ENCODE measurements at places on chromosomes 12 and 14.

GRCh38 chr14:104143521-104144452 lies 5.4 kb downstream of the KIF26A start:
- DNase-seq, result no peak

DNA sequence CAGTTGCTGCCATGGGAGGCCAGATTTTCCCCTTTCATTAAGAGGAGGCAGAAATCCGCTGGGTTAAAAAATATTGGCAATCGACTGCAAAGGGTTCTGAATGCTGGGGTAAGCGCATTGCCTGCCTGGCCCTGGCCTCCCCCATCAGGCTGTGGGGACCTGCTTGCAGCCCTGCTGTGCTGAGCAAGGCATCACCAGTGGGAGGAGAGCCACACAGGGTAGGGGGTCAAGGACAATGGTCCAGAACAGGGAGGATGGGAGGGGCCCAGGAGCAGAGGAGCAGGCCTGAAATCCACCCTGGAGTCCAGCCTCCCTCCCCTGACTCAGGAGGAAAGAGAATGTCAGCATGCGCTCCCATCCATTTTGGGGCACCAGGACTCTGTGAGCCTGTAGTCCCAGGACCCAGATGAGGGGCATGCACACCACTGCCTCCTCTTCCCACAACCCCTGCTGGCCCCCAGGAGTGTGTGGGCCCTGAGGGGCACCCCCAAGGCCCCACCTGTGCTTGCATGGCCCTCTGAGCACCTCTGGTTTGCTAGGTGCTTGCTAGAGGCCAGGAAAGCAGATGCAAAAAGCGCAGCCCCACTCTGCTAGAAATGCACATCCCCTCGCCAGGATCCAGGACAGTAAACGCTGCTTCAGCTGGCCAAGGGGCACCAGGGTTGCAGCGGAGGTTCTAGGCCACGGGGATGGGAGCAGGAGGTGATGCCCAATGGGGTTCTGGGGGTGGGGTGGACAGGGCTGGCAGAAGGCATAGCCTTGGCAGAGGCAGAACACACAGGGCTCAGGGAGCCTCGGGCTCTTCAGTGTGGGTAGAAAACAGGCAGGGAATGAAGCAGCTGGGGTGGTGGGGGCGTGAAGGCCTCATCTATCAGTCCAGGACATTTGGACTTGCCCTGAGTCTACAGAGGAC lies 14.6 kb downstream of the TESC start:
- DNase-seq, result no peak

DNA sequence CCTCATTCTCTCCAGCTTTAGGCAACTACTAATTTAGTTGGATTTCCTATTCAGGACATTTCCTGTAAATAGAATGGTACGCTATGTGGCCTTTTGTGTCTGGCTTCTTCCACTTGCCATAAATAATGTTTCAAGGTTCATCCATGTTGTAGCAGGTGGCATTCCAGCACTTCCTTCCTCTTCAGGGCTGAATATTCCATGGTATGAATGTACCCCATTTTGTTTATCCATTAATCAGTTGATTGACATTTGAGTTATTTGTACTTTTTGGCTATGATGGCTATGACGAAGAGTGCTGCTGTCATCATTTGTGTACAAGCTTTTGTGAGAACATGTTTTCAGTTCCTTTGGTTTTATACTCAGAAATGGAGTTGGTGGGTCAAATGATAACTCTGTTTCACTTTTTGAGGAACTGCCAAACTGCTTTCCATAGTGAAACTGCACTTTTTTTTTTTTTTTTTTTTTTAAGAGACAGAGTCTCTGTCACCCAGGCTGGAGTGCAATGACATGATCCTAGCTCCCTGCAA lies 6.5 kb upstream of the CDK2AP1 start:
- DNase-seq, result no peak

GRCh38 chr12:98579347-98579746 lies 14.1 kb upstream of the SLC25A3 start:
- no peak for DNase-seq

DNA sequence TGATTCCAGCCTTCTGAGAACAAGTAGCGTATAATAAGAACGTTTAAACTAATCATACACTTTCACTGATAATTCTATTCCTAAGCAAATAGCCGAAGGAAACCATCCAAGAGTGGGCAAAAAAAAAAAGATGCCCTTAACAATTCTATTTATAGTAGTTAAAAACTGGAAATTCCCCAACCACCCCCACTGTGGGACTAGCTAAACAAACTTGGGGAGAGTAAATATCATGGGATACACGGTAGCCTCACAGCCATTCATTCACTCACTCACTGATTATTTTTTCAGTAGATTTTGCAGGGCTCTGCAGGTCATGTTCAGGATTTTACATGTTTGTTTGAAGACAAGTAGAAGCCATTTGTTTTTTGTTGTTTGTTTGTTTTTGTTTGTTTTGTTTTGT lies 197.0 kb downstream of the ETV6 start:
- no peak for DNase-seq

DNA sequence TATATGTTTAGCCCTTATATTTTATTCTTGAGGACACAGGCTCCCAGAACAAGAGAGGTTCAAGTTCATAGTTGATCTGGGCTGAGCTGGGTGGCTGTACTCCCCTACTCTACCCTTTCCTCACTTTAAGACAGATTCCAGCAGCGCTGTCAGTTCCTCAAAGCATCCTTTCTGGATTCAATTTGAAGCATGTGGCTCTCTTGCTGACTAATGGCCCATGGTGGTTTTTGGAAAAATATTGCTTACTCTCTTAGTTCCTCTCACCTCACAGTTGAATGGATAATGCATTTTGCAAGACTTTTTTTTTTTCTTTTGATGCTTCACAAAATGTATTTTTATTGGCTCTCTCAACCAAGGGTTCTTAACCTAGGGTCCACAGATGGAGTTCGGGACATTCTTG lies 4.1 kb downstream of the PELI2 start:
- no peak for DNase-seq

DNA sequence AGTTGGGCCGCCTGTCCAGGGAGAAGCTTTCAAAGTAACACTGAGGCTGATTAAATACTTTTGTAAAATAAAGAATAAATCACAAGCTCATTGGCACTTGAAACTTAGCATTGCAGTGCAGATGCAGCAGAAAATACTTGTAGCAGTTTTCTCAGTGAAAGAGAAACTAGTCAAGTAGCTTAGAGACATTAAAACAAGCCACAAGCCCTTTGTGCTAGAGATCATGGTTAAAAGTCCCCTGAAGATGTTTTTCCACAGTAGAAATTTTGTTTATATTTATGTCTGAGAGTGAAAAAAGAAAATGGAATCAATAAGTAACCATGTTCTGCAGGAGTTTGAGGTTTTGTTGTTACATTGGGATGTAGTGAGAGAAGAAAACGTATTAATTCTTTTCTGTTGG lies 5.9 kb downstream of the PSEN1 start:
- DNase-seq, result no peak

- DNase-seq, result peak; percentile 46
Measured at GRCh38 chr14:64294672-64295413, 672 bp upstream of the ESR2 start.

- DNase-seq, result no peak
Measured at GRCh38 chr14:99158646-99159165, 113.3 kb downstream of the BCL11B start.

DNA sequence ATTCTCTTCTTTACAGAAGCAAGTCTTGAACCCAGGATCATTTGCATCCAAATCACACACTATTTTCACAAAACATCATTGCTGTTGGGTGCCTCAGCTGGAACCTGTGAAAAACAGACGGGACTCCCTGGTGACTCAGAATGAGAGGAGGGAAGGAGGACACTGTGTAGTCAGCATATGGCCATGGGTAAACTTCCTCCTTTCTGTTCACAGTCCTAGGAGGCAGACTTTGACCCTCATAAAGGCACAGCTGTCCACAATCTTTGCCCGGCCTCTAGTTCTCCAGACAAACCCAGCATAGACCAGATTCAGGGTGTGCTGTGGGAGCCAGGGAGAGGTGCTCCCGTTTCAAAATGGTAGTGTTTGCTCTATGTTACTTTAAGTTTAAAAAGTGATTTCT lies 62.0 kb downstream of the DYRK2 start:
- DNase-seq, result no peak

DNA sequence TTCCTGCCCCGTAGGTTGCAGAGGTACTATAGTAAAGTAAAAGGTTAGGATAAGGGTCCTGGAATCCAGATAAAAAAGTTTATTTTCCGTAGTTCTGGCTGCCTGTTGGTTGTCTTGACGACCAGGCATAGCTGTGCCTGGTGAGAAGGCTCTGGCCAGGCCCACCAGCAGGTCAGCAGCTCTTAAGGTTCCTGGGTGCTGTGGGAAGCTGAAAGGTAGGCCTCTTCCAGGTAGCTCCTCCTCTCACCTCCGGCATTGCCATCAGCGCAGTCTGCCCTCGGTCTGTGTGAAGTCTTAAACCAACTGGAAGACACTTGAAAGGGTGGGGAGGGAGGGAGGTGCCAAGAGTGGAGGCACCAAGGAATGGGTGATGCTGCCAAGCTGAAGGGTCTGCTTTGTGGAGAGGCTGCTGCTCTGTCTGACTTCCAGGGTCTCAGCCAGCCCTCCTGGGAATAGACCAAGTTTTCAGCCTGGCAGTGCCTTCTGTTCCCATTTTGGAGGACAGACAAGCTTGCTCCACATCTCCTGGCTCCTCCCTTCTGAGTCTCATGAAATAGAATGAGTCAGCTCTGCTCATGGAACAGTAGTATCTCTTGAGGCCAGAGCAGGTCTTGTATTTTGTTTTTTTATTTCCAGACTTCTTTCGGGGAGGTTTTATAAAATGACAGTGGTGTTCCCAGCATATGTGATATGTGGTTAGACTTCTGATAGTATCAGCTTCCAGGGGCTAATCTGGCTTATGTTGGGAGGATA lies 5.2 kb upstream of the ACADS start:
- no peak for DNase-seq

DNA sequence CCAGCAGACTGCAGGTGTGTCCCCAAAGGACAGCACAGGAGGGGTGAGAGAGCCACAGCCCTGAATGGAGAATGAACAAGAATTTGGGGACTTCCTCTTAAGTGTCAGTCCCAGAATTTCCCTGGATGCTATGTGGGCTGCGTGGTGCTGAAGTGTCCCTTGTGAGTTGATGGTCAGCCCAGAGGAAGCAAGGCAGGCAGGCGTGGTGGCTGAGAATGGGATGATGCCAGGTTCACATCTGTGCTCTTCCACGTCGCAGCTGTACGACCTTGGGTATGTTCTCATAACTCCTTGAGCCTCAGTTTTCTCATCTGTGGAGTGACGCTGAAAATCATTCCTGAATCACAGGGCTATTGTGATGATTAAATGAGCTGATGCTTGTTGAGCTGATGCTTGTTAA lies 62.1 kb upstream of the GPATCH2L start:
- no peak for DNase-seq

GRCh38 chr14:104929268-104930230 lies 4.9 kb downstream of the PLD4 start:
- no peak for DNase-seq

GRCh38 chr12:6894321-6894720 lies 10.3 kb upstream of the LRRC23 start:
- DNase-seq, result no peak

DNA sequence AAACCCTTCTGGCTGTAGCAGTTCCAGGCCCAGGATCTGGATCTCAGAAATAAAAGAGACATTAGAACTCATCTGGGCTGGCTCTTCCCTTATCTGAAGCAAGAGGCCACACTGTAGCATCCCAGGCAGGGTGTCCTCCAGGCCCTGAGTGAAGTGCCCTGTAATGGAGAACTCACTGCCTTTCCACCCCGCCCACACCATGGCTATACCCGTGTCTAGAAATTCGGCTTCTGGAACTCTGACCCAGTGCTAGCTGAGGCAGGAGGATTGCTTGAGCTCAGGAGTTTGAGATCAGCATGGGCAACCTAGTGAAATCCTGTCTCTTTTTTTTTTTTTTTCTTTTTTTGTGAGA lies 23.5 kb upstream of the PLEKHG3 start:
- no peak for DNase-seq

DNA sequence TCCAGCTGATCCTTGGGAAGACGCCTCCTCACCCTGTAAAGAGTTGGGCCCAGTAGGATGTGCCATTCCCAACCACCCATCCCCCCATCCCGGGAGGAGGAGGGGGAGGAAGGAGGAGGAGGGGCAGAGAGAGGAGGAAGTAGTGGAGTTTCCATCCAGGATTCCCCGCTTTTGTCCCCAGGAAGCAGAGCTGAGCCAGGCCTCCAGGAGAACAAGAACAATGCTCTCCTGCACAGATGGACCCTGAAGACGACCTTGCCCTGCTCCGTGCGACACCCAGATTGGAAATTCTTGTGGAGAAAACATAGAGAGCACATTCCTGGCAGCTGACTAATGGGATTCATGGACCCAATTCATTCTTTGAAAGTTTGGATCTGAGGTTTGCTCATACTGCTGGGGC lies 132.3 kb upstream of the CRY1 start:
- no peak for DNase-seq

DNA sequence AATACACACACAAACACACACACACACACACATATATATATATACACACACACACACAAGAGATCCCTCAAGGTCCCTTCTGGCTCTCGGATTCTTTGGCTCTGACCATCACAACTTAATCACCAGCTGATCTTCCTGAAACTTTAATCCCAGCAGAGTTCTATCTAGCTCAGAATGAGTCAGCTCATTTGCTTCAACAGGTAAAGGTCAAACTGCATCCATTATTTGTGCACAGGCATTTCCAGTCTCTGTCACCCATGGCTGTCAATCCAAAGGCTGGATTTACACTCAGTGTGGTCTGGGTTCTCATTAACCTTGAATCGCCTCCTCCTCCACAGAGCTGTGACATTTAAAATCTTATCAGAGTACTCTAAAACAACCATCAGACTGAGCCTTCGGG lies 113.3 kb upstream of the TMPO start:
- no peak for DNase-seq

DNA sequence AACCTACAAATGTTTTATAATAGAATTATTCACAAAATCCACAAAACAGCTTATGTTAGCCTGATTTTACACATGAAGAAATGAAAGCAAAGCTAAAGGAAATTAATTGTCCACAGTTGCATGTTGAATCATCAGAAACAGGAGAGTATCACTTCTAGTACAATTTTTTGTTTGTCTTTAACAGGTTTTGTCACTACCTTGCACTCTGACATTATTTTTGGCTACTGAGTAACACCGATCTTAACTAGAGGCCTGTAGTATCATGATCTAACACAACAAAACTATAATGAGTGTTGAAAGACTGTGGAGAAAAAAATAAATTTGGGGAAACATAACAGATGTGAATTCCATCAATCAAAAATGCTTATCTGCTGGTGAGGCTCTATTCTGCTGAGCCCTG lies 60.1 kb downstream of the TAOK3 start:
- DNase-seq, result no peak

DNA sequence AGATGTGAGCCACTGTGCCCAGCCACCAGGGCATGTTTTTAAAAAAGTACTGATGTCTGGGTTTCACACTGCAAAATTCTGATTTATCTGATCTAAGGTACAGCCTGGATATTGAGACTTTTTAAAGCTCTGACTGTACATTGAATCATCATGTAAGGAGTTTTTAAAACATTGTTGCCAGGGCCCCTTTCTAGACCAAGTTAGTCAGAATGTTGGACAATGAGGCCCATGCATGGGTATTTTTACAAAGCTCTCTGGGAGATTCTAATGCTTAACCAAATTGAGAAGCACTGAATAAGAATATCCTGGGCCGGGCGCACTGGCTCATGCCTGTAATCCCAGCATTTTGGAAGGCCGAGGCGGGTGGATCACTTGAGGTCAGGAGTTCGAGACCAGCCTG lies 16.7 kb downstream of the TMEM19 start:
- DNase-seq, result no peak
